Bronchial epithelial cell (primary cell): ENCODE measurements at places on chromosomes 12 and 14.
A peak's percentile ranks its signal among the peaks of the same experiment; 100 is the strongest.

GRCh38 chr14:33602396-33602795 is 348.5 kb downstream of the EGLN3 start:
- no peak for DNase-seq

- DNase-seq, result no peak
Measured at GRCh38 chr12:56213878-56214277, 7.8 kb downstream of the RNF41 start.

- DNase-seq, result peak; percentile 62
Measured at GRCh38 chr12:123907726-123908476, 64.7 kb downstream of the CCDC92 start.

GRCh38 chr14:74583689-74584434 is 28.2 kb downstream of the LTBP2 start:
- peak; percentile 95 for DNase-seq

DNA sequence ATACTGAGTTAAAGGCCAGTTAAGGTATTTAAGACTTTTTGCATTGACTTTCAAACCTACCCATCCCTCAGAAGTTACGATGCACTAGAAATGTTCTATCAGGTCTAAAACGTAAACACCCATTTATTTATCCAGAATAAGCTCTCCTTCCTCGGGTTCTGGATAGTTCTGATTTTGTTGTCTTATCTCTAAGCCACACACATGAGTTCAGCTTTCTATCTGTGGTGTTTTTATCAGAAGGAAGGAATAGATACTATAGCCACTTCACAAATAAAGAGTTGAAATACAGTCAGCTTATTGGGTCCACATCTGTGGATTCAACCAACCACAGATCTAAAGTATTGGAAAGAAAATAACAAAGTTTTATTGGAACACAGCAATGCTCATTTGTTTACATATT is 5.4 kb downstream of the SFSWAP start:
- no peak for DNase-seq

GRCh38 chr12:120019938-120020337 is 30.9 kb downstream of the BICDL1 start:
- no peak for DNase-seq

DNA sequence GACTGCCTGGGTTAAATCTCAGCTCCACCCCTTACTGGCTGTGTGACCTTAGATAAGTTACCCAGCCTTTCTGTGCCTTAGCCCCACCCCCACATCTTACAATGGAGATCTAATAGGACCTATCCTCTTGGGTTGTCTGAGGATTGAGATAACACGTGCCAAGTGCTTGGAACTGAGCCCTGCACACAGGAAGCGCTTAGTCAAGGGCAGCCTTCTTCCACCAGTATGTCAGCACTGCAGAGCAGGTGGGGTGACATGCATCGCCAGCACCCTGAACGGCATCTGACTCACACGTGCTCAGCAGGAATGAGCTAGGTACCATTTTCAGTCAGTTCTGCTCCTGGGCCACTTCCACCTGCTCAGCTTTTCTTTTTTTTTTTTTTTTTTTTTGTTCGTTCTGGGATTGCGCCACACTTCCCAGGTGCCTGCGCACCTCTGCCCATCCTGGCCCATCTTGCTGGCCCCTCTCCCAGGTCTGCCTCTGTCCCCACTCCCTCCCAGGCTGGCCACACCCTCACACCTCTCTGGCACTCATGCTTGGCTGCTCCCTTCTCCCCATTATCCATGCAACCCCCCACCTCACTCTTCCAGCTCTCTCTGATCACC is 19.6 kb downstream of the LGMN start:
- peak; percentile 88 for DNase-seq

GRCh38 chr12:129753586-129753985 is 150.2 kb downstream of the TMEM132D start:
- peak; percentile 5 for DNase-seq

DNA sequence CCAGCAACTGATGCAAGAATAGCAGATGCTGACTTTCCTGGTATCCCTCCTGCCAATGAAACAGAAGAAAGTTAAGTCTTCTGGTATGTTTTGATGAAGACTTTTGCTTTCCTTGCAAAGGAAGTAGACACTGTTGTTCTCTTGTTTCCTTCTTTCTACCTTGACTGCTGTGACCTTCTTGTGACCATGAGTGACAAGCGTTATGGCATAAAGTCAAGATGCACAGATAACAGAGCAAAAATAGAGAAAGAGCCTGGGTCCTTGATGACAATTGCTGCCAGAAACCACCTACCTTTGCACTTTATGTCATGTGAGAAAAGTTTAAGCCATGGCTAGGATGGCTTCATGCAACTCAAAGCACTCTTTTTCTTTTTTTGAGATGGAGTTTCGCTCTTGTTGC is 49.2 kb upstream of the LTA4H start:
- no peak for DNase-seq

DNA sequence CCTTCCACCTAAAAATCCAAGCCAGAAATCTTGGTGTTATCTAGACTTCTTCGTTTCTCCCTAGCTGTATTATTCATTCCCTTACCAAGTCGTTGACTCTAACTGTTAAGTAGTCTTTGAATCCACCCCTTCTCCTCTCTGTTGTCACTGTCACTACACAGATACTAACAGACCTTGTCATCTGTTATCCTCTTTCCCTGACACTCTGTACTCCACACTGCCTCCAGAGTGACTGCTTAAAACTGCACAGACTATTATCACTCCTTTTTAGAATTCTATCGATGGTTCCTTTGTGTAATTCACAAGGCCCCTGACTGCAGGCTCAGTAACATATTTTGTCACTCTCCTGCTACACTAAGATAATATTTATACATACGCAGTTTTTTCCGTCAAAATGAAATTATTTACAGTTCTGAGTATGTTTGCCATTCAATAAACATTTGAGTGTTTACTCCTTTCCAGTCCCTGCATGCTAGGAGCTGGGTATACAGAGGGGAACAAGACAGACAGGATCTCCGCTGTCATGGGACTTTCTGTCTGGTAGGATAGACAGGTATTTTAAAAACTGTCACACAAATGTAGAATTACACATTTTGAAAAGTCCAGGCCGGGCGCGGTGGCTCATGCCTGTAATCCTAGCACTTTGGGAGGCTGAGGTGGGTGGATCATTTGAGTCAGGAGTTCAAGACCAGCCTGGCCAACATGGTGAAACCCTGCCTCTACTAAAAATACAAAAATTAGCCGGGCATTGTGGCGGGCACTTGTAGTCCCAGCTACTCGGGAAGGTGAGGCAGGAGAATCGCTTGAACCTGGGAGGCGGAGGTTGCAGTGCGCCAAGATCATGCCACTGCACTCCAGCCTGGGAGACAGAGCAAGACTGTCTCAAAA is 3.8 kb downstream of the MARS1 start:
- no peak for DNase-seq

DNA sequence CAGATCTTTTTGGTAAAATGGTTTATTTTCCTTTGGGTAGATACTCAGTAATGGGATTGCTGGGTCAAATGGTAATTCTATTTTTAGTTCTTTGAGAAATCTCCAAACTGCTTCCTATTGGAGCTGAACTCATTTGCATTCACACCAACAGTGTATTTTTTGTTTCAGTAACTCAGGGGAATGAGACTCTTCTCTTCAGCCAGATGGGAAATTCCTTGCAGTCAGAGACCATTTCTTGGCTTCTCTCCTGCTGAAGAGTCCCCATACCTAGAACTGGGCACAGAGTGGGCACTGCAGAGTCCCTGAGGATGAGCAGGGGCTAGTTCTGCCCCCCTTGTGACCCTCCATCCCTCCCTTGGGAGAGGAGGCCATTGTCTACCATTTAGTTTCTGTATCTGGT is 10.8 kb downstream of the SDSL start:
- DNase-seq, result no peak

- DNase-seq, result peak; percentile 61
Measured at GRCh38 chr12:64746663-64747062, 12.5 kb downstream of the GNS start.

GRCh38 chr12:67362526-67362925 is 93.4 kb downstream of the CAND1 start:
- no peak for DNase-seq

DNA sequence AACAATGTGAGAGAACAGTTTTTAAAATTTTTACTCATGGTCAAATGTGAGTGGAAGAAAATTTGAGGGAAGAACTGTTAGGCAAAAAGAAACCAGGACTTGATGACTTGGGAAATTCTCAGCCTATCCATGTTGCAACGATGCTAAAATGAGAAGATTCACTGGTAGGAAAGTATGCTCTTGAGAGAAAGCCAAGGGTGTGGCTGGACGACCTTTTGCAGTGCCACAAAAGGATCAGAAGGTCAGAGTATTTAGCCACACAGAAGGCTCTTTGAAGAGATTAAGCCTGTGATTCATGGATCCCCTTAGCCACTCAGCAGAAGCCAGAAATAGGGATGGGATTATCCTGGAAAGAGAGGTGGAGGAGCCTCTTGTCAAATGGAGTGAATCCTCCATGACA is 336.8 kb downstream of the LRIG3 start:
- no peak for DNase-seq

GRCh38 chr14:88005978-88006851 is 1.3 kb downstream of the GPR65 start:
- DNase-seq, result no peak

DNA sequence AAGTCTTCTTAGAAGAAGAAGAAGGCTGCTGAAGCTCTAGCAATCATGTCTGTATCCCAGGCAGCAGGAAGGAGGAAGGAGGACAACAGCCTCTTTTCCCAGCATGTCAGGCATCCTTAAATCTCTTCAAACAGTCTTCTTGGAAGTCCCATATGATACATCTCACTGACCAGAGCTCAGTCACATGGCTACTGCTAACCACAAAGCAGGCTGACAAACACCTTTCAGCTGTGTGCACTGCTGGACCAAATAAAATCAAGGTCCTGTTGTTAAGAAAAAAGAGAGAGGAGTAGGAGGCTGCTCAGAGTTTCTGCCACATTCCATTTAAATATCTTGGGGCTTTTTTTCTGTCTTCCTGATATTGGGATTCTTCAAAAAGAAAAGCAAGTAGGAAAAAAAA is 203.4 kb upstream of the PELI2 start:
- DNase-seq, result no peak

- no peak for DNase-seq
Measured at GRCh38 chr12:96375841-96376604, 24.2 kb downstream of the CDK17 start.

- DNase-seq, result no peak
Measured at GRCh38 chr12:709455-710020, 42.8 kb upstream of the WNK1 start.
